ENCODE measurements at places on chromosomes 1 and 21.

DNA sequence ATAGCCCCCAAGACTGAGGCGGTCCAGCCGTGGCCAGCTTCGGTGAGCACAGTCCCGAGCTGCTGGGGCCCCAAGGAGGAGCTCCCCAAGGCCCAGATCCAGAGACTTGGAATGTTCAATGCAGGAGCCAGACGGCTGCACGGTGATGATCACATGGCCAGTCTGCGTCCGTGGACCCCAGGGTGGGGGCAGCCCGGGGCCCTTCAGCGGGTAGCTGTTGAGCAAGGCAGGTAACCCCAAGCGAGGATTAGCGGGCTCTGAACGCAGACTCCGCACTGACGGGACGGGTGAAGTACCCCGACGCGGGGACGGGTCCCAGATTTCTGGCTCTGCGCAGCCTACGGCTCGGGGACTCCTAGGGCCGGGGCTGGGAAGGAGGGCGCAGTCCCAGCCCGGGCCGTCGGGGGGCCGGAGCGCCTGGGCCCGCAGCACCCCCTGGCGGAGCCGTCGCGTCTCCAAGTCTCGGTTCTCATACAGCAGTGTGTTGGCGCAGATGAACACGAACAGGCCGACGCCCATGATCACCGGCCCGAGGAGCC is 2.7 kb downstream of the TMEM200B start:
- DNase-seq, result no peak

DNA sequence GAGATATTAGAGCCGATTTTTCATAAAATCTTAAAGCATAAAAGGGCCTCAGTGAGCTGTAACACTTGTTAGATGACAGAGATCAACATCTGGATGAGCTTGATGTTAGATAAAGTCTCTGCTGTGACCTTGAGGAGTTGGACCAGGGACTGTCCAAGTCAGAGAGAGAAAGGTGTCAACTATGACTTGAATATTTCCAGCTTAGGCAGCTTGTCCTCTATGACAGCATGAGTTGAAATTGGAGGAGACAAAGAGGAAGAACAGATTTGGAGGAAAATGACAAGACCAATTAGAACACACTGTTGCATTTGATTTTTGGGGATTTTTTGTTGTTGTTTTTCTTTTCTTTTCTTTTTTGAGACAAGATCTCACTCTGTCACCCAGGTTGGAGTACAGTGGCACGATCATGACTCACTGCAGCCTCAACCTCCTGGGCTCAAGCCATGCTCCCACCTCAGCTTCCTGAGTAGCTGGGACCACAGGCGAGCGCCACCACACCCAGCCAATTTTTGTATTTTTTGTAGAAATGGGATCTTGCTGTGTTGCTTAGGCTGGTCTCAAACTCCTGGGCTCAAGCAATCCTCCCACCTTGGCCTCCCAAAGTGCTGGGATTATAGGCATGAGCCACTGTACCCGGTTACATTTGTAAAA is 35.3 kb upstream of the CLIC4 start:
- no peak for DNase-seq

- no peak for DNase-seq
These were observed 9.8 kb downstream of the LGR6 start for GRCh38 chr1:202203238-202204039.

- DNase-seq, result no peak
These were observed 73.6 kb upstream of the SLC25A33 start for GRCh38 chr1:9465640-9466039.

DNA sequence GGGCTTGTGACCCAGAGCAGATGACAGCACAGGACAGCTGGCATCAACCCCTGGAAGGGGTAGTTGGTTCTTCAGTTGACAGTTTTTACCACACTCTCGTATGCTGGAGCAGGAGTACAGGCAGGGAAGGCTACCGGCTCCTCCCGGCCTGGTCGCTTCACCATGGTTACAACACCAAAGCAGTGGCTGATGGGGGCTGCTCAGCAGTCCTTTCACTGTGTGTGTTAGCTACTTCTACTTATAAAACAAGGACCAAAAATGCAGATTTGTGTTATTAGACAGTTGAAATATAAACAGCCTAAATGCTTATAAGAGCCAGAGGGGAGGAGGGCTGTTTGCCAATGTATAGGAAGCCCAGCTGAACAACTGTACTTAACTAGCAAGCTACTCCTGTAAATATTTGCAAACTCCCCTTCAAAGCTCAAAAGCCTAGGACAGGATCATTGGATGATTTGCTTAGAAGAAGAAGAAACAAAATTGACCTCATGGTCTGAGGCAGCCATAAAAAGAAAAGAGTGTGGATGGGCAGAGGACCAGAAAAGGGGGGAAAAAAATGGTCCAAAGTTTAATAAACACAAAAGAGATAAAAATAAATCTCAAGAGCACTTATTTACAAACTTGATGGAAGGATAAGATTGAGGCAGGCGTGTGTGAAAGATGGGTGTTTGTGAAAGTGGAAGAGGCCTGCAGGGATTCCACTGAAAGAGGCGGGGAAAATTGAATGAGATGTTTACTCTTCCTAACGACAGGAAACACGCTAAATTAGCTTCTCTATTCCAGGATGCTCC is 57.1 kb downstream of the TGFB2 start:
- no peak for DNase-seq

DNA sequence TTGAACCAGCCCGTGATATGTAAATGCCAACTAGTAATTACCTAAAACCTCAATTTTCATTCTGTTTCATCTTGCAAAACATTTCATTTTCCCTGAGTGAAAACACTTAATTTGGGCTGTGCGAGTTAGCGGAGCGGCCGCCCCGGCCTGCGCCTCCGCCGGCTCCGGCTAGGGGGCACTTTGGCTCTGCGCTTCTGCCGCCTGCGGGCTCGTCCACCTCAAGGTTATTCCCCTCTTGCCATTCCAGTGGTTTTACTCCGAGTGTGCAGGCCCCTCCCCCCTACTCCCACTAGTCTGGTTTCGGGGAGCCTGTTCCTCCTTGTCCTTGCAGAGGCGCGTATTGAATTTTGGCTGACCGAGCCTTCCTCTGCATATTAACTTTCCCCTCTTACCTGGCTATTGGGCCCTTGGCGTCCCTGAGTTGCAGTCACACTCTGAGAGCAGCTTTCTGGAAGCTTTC is 55.6 kb downstream of the PEX14 start:
- DNase-seq, result no peak
